Activated CD4-positive, alpha-beta T cell treated with anti-CD3 and anti-CD28 coated beads for 1 hour (primary cell): ENCODE measurements at places on chromosomes 6 and 20.

DNA sequence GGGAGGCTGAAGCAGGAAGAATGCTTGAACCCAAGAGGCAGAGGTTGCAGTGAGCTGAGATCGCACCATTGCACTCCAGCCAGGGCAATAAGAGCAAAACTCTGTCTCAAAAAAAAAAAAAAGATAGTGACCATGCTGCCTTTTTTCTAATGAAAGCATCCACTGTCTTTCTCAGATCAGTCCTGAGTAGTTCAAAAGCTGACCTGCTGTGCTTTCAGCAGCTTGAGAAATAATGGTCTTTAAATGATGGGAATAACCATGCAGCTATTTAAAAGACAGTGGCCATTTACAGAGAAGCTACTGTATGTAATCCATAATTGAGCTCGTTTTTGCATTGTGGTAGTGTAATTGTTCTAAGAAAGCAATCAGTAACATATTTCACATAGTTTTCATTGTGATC lies 36.1 kb downstream of the DSTN start:
- DNase-seq = no peak

- no peak for DNase-seq
Measured at GRCh38 chr6:117351521-117351920, 74.2 kb downstream of the ROS1 start.

DNA sequence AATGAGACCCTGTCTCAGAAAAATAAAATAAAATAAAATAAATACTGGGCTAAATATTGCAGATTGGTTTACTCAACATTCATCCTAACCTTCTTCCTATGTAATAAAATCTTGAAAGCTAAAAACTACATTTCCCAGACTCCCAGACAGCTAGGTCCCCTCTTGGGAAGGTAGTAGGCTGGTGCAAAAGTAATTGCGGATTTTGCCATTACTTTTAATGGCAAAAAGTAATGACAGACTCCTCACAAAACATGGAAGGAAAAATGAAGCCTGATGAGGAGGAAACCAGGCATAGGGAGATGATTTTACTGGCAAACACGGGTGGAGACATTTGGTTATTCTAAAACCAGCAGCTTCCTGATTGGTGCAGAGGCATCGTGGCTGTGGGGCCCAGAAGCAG lies 70.6 kb upstream of the E2F3 start:
- DNase-seq = no peak

DNA sequence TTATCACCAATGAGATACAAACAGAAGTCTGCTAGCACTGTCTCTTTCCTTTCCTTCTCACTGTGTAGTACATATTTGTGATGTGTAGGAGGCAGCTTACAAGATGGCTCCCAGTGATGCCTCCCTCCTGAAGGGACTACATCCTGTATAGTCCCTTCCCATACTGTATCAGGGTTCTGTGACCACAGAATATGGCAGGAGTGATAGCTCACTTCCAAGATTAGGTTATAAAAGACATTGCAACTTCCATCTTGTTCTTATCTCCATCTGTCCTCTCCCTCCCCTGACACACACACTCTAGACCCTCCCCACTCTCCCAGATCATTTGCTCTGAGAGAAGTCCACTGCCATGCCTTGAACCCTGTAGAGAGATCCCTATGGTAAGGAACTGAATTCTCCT lies 38.0 kb downstream of the SESN1 start:
- no peak for DNase-seq

DNA sequence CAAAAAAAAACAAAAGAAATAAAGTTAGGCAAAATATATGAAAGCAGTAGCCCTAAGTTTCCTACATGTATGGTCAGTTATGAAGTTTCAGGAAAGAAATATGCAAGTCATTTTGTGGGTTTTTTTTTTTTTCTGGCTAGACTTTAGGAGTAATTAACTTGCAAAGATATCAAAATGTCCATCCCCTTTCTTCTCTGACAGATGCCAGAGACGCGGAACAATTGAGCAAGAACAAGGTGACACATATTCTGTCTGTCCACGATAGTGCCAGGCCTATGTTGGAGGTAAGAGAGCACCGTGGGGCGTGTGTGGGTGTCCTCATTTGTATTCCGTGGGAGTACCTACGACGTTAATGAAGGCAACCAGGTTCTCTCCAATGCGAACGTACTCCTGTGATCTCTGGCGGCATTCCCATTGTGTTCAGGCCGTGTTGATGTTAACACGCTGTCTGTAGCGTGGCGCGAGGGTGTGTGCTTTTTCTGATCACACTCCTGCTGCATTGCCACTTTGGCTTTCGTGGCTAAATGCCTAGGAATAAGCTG lies 19.5 kb downstream of the DUSP22 start:
- no peak for DNase-seq

DNA sequence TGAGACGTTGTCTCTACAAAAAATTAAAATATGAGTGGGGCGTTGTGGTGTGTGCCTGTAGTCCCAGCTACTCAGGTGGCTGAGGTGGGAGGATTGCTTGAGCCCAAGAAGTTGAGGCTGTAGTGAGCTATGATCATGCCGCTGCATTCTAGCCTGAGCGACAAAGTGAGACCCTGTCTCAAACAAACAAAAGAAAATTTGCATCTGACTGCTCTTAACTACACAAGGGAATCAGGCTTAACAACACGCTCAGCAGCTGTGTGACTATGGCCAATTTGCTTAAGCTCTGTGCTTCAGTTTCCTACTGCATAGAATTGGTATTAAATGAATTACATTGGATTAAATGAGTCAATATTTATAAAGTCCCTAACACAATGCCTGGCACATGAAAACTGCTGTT lies 24.3 kb upstream of the MRPS10 start:
- DNase-seq = no peak

- no peak for DNase-seq
Measured at GRCh38 chr6:143782481-143782880, 60.7 kb upstream of the LTV1 start.

DNA sequence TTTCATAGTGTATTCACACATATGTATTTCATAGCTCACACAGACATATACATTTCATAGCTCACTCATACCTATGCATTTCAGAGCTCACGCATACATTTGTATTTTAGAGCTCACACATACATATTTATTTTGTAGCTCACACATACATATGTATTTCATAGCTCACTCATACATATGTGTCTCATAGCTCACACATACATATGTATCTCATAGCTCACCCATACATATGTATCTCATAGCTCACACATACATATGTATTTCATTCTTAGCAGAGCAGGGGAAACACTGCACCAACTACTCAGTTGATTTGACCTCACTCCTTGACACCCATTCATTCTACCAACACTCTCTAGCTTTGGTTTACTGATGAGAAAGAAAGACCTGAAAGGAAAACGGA lies 713.6 kb downstream of the QKI start:
- no peak for DNase-seq

DNA sequence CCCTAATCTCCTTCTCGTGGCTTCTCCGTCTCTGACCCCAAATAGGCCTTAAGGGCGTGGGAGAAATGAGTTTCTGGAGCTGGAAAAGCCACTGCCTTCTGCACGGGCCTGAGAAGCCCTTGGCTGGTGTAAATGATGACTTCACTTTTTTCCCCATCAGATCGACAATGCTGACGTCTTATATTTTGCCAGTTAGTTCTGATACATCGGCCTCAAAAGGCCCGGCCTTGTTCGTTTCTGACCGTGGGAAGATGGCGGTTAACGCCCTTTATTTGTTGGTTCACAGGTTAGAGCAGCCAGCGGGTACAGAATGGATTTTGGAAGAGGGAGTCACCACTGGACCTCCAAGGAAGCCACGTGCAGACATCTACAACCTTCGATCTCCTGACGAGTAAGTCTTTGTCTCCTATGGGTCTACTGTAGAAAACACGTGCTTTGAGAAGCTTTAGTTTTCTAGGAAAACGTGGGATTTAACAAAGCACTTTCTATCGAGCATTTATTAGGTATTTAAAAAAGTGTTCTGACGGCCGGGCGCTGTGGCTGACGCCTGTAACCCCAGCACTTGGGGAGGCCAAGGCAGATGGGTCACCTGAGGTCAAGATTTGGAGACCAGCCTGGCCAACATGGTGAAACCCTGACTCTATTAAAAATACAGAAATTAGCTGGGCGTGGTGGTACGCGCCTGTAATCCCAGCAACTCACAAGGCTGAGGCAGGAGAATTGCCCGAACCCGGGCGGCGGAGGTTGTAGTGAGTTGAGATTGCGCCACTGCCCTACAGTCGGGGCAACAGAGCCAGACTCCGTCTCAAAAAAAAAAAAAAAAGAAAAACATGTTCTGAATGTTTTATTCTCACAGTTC lies 1.2 kb upstream of the ZNFX1 start:
- DNase-seq = no peak

- DNase-seq = no peak
Measured at GRCh38 chr6:150634176-150634963, 34.7 kb downstream of the PLEKHG1 start.

GRCh38 chr6:125656287-125656870 lies 93.1 kb upstream of the HEY2 start:
- no peak for DNase-seq

DNA sequence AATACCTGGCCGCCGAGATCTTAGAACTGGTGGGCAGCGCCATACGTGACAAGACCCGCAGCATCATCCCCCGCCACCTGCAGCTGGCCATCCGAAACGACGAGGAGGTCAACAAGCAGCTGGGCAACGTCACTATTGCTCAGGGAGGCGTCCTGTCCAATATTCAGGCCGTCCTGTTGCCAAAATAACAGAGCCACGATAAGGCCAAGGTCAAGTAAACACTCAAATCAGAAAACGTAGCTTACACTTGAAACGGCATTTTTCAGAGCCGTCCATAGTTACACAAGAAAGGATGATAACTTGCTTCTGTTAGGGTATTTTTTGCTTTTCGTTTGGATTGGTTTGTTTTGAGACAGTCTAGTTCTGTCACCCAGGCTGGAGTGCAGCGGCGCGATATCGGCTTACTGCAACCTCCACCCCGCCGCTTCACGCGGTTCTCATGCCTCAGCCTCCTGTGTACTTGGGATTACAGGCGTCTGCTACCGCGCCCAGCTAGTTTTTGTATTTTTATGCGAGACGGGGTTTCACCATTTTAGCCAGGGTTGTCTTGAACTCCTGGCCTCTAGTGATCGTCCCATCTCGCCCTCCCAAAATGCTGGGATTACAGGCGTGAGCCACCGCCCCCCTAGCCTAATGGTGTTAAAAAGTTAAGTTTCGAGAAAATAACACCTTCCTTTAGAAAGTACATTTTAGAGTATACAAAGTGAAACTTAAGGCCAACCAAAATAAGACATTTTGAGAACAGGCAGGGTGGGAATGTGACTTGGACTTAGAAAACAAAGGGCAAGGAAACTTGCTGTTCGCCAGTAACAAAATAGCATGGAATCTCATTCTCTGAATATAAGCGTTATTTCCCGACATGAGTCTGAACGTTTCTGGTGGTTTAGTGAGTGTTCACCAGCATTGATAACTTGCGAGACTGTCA lies 42.8 kb upstream of the HFE start:
- DNase-seq = no peak

DNA sequence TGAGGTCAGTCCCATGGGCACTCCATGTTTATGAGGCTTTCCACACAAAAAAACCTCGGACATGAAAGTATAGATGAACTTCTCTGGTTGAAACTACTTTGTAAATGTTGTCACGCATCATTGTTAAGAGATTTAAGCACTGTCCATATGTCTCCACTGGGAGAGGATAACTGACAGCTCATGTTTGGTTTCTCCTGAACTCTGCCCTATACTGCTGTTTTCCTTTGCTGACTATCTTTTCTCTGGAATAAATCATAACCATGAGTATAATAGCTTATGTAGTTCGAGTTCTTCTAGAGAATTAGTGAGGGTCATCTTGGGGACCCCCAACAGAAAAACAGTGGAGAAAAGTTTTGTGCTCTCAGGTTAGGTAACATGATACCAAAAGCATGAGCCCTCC lies 14.3 kb downstream of the THEMIS start:
- DNase-seq = no peak

DNA sequence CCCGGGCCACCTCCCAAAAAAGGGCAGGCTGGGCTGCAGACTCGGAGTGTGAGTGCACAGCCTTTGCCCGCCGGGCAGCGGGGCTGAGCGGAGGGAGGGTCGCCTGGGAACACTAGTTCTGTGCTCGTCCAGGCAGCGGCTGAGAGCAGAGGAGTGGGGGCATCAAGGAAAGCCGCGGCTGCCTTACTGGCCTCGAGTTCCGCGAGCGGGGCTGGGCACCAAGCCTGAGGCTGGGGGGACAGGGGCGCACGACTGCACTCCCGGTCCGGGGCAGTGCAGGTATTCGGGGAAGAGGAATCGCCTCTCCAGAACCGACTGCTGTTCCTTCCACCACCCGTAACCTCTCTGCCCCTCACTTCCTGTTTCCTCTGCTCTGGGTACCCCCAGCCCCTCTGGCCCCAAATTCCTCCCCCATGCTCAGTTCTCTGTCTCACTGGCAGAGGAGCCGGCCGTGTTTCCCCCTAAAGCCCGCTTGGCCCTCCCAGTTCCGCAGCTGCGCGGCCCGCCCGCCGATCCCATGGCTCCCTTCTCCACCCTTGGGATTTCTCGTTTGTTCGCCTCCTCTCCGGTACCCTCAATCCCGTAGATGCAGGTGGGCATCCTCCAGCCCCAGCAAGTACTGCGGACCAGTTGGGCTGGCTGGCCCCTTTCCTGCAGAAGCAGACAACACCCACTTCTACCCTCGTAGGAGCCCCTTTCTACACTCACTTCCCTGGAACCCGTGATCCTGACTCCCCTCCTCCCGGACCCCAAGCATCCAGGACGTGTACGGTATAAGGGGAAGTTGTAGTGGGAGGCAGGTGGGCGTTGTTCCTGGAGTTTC lies 5.1 kb downstream of the RING1 start:
- no peak for DNase-seq

- no peak for DNase-seq
Measured at GRCh38 chr6:111579816-111580215, 25.9 kb downstream of the TRAF3IP2 start.

DNA sequence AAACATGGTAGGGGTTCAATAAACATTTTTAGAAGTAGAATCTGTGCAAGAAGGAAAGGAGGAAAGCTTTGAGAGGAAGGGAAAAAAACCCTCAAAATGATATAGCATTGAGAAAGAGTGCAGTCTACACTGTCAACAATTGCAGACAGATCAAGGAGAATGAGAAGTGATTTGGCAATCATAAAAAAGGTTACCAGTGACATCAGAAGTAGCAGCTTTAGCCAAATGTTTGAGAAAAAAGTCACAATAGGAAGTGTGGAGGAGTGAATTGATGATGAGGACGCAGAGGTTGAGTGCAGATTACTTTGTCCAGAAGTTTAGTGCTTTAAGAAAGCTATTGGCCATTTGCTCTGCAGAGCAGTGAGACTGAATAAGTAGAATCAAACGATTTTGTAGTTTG lies 155.0 kb downstream of the GJA1 start:
- DNase-seq = no peak

GRCh38 chr6:48511378-48511777 lies 400.4 kb upstream of the PTCHD4 start:
- DNase-seq = no peak

GRCh38 chr20:58146081-58146745 lies 82.2 kb downstream of the ANKRD60 start:
- no peak for DNase-seq

DNA sequence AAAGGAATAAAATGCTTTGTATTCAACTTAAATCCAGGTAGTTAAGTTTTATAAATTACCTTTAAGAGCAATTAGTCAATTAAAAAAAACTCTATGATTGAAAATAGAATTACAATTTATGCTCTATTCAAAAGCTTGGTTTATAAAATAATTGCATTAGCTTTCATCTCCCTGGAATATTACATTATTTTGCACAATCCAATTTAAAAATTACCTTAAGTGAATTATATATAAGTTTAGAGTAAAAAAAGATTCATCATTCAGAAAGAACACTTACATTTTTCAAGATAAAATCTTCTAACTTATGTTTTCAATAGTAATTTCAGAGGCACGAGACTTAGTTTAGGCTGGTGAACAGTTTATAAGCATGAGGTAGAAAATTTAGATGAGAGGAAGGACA lies 14.9 kb downstream of the SSR1 start:
- DNase-seq = no peak

- no peak for DNase-seq
Measured at GRCh38 chr6:92428448-92428847, 990.9 kb downstream of the EPHA7 start.
